ENCODE measurements at places on chromosomes 12 and 14. TPM values are rescaled to one million over a fixed set of nuclear protein-coding genes. Genes with fewer than 3 reads are reported as not detected.

DNA sequence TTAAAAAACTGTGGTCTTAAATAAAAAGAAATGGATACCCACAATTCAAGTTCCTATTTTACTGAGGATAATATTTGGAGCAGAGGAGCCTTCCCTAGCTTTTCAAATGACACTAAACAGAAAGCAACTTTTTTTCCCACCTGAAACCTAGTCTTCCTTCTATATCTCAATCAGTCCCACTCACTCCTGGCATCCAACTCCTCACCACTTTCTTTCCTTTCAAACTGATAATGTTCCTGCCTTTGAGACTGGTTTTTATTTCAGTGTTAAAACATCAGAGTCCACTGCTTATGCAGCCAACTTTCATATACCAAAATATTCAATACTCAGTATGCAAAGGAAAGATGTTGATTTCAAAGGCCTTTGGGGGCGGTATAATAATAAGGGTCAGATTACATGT, 225.6 kb downstream of the GXYLT1 start:
- no peak for DNase-seq

DNA sequence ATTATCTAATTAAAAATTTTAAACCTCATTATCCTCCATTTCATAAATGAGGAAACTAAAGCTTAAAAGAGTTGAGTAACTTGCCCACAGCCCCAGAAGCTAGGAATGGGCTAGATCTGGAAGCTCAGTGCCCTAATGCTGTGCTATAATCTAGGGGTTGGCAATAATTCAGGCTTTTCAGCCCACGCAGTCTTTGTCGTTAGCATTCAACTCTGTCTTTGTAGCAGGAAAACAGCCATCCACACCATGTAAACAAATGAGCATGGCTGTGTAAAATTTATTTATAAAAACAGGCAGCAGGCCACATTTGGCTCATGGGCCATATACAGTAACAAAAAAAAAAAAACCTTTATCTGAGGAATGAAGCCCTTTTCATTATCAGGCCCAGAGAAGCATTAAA, 92.4 kb upstream of the OVCH1 start:
- no peak for DNase-seq

- DNase-seq = no peak
These were observed 156.5 kb downstream of the EPS8 start for GRCh38 chr12:15632708-15633107.

Gene SYT1
- polyA plus RNA-seq = not detected

DNA sequence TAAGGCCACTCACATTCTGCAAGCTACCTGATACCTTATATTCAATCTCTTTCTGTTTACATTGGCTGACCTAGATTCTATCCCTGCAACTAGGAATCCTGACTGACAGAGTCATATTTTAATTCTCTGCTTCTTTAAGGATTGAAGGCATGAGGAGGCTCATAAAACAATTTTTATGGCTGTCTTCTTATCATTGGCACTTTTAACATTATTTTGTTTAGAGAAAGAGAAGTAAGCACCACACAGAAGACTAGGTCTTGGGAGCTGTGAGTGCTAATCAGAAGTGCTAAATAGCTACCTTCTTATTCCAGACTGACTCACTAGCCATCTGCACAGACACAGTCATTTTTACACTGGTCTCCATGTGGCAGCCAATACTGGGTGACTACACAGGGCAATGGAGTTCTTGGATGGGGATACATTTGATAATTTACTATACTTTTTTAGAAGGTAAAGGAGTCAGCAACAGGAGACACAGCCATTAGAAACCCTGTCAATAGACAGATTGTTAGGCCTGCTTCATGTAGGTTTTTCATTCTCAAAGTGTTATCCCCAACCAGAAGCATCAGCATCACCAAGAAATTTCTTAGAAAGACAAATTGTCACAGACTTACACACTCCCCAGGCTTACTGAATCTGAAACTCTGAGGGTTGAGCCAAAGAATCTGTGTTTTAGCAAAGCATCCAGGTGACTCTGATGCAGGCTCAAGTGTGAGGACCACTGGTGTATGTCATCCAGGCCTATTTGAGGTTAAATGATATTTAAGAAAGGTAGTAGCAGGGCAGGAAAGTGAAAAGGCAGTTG, 214.1 kb downstream of the DUSP6 start:
- no peak for DNase-seq

DNA sequence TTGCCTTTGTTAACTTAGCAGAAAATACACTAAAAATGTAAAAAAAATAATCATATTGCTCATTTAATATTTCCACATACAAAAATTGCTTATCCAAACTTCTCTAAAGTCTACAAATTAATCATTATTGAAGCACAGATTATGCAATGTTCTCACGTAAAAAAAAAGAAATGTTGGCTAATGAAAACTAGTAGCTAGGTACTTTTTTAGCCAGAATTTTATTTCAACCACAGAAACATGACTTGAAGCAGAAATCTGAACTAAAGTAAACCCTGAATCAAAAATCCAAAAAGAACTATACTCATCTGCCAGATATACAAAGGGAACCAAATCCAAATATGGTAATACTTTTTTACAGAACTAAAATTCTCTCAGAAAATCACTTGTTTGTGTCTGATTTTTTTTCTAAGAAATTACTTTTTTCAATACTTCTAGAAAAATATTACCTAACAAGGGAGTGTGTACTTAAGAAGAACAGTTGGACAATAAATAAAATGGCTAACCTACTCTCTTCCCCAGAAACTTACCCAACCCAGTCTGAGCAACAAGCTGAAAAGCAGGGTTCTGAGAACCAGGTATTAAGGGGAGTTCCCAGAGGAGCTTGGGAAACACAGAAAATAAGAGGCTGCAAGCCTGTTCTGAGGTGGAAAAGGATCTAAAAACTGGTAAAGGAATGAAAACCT, 78.4 kb upstream of the RAP1B start:
- no peak for DNase-seq

DNA sequence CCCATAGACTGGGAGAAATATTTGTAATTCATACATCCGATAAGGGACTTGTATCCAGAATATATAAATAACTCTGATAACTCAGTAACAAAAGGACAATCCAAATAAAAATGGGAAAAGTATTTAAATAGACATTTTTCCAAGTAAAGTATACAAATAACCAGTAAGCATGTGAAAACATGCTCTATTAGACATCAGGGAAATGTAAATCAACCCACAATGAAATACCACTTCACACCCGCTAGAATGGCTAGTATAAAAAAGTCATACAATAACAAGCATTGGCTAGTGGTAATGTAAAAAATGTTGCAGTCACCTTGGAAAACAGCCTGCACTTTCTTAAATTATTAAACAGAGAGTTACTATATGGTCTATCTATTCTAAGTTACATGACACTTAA, 650.7 kb downstream of the C12orf50 start:
- no peak for DNase-seq

Gene PRB2
- not detected for polyA plus RNA-seq

- no peak for DNase-seq
These were observed 70.1 kb upstream of the GPATCH2L start for GRCh38 chr14:76081642-76082041.

DNA sequence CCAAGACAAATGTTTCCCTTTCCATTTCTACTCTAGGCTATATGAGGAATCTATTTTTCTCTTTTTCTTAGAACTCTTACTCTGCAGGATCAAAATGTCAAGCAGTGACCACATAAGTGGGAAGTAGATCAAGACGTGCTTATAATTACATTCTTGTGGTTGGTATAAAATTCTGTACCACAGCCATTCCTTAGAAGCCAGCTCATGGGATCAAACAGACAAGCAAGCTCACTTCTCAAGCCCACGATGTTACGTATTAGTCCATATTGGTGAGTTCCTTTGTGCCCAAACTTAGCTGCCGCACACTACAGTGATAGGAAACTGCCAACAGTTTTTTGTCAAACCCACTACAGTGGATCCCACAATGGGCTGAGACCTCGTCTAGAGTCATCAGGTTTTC, 53.4 kb downstream of the IFNG start:
- no peak for DNase-seq

DNA sequence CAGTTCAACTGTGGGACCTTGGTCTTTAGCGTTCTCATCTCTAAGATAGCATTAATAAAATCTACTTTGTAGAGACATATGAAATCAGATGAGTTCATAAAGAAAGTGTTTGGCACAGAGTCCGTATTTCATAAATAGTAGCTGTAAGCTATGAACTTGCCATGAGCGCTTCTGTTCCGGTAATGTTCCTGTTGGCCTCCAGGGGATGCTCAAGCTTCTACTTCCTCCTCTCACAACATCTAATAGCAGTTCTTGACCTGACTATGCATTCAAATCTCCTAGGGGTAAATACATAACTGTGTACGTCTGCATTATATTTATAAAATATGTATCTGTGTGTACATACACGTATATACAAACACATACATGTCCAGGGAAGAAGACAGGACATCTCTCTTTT, 288.2 kb upstream of the TMPO start:
- peak; percentile 6 for DNase-seq

Gene KCNK13
- 0.10 TPM for polyA plus RNA-seq

Gene IL23A
- 0.33 TPM for polyA plus RNA-seq

Gene LRIG3
- polyA plus RNA-seq = 7.7 TPM

Gene B3GNT4
- polyA plus RNA-seq = 0.57 TPM

- no peak for DNase-seq
These were observed 8.4 kb upstream of the PGF start for GRCh38 chr14:74963705-74964271.

GRCh38 chr12:101830367-101831325, at the start of gene GNPTAB:
Gene GNPTAB (minus strand): TSS chr12:101830959. CDS start chr12:101830675, 284 bp downstream.
- peak; percentile 87 for DNase-seq

- no peak for DNase-seq
These were observed 90.2 kb upstream of the PLEKHG7 start for GRCh38 chr12:92612611-92613010.

Gene KTN1
- 43.3 TPM for polyA plus RNA-seq
